ENCODE measurements at places on chromosomes 12 and 14. TPM values are rescaled to one million over a fixed set of nuclear protein-coding genes. Genes with fewer than 3 reads are reported as not detected.
A peak's percentile ranks its signal among the peaks of the same experiment; 100 is the strongest.

SLC6A12 gene
- total RNA-seq, result 1.3 TPM

TAS2R14 gene
- total RNA-seq, result 5.2 TPM

DNA sequence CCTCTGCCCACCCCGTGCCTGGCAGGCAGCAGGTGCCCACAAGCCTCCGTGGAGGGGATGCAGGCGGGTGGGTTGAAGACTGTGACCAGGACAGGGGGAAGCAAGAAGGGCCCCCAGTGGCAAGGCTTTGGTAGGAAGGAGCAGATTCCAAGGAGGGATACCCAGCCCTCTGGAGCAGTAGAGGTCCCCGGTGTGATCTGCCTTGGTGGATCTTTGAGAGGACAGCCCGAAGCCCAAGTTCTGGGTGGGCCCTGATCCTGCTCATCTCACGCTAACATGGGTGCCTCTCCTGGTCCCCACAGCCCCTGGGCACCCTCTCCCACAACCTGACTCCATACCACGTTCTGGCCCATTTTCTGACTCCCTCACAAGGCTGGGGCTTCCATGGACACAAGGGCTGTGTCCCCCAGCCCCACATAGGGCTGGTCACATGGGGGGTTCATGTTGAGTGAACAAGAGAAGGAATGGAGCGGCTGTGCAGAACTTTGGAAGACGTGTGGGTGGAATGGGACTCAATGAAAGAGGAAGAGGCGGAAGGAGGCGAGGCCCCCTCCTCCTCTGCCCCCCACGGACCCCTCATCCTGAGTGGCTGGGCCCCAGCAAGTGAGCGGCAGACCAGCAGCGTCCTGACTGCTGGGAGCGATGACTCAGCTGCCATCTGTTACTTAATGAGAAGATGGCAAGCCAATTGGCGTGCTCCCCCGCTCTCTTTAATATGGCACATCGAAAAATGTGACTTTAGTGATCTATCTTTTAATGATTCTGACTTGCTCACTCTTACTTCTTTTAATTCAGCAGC is 77.0 kb upstream of the BCL11B start:
- no peaks in the 10 kb centered on the region for H3K36me3 ChIP-seq
- H3K4me1 ChIP-seq, result no peaks in the 10 kb centered on the region
- DNase-seq, result peak; percentile 46

DNA sequence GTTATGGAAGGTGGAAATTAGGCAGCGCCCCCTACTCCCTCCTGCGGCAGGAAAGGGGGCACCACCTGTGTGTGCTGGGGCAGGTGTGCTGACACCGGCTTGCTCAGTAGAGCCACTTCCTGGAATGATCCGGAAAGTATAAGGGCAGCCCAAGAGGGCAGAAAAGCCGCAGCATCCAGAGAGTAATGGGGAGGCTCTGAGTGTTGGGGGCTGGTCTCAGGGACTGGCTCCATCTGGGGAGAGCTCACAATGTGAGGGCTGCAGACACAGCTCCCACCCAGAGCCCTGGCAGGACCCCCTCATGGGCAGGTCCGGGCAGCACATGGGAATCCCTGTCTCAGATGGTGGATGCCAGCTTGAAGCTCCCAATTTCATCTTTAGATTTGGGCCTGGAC is 187.6 kb upstream of the C14orf180 start:
- no peaks in the 10 kb centered on the region for H3K27me3 ChIP-seq
- no peaks in the 10 kb centered on the region for H3K4me1 ChIP-seq
- no peak for DNase-seq
- H3K27ac ChIP-seq, result no peak overlapping the region
- no peaks in the 10 kb centered on the region for H3K36me3 ChIP-seq

RTRAF gene
- 110 TPM for total RNA-seq

DNA sequence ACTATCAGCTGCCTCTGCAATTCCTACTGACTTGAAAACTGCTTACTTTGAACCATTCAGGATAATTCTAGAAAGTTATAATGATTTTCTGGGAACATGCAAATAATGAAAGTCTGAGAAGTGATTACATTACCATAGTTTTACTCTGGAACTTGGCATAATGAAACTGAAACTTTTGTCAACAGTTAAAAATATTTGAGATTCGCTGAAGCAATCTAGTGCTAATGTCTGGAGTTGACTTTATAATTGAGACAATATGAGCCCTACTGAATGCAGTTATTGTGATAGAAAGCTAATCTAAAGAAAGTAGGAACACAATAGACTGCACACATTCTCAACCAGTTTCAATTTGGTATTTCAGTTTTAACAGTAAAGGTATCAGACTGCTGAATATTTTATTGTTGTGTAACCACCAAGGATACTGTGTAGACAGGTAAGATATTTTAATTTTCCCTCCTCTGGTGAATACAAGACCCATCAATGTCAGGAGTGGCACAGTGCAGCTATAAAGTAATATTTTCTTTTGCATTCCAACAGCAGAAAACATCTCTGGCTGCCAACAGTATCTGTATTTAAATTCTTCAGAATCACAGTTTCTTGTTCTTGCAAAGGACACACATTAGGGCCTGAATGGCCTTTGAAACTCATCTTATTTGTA is 483.5 kb downstream of the ATP23 start:
- H3K36me3 ChIP-seq, result no peaks in the 10 kb centered on the region
- H3K4me3 ChIP-seq, result no peak overlapping the region
- H3K27me3 ChIP-seq, result no peaks in the 10 kb centered on the region
- no peak for DNase-seq
- H3K4me1 ChIP-seq, result peaks cover 4% of the 10 kb centered on the region

DNA sequence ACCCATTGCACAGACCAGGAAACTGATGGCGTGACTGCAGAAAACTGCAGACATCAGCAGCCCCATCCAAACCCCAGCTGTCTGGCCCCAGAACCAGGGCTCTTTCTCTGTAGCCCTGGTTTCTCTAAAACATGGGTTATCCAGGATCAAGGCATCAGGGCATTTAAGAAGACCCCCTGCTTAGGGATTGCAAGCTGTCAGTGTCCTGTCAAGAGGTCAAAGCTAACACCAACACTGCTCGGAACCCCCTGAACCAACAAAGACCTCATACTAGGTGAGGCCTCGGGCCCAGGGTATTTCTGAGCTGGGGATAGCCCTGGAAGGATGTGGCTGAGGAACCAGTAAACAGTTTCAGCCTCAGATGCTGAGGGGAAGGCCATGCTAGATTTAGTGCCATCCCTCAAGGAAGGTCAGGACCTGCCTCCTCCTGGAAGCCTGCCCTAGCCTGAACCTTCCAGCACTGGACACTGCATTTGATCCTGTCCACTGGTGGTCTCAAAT is 39.2 kb downstream of the BCL11B start:
- H3K27ac ChIP-seq, result no peak overlapping the region
- no peaks in the 10 kb centered on the region for H3K36me3 ChIP-seq

DNA sequence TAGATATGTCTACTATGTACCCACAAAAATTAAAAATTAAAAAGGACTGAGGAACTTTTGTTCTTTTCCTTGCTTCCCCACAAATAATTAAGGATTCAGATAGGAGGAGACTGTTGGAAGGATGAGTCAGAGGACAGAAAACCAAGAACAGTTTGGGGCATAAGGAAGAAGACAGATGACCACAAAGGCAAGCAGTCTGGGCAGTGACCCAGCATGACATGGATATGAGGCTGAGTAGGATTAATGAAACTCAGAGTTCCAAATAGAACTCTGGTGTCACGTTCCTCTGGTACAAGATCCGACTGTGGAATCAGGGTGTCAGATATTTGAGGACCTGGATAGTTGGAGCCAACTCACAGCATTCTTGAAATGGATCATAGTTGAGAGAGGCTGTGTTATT is 89.3 kb upstream of the SLC38A4 start:
- peak; percentile 62 for DNase-seq
- H3K36me3 ChIP-seq, result no peaks in the 10 kb centered on the region
- no peaks in the 10 kb centered on the region for H3K4me1 ChIP-seq
- H3K27me3 ChIP-seq, result no peaks in the 10 kb centered on the region
- no peak overlapping the region for H3K27ac ChIP-seq

PTPRO gene
- 16.1 TPM for total RNA-seq

DNA sequence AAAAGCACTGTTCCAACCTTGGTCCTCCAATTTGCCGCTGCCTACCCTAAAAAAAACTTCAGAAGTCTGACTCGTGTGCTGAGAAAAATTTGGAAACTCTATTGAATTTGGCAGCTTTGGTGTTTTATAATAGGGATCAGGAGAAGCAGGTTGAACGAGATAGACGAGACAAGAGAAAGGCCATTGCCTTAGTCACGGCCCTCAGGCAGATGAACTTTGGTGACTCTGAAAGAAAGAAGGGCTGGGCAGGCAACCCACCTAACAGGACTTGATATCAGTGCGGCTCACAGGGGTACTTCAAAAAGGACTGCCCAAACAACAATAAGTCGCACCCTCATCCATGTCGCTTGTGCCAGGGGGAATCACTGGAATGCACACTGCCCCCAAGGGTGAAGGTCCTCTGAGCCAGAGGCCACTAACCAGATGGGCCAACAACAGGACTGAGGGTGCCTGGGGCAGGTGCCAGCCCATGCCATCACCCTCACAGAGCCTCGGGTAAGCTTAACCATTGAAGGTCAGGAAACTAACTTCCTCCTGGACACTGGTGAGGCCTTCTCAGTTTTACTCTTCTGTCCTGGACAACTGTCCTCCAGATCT is 102.5 kb upstream of the SSTR1 start:
- H3K4me1 ChIP-seq, result no peaks in the 10 kb centered on the region
- DNase-seq, result no peak
- H3K36me3 ChIP-seq, result no peaks in the 10 kb centered on the region
- H3K27me3 ChIP-seq, result no peaks in the 10 kb centered on the region

DNA sequence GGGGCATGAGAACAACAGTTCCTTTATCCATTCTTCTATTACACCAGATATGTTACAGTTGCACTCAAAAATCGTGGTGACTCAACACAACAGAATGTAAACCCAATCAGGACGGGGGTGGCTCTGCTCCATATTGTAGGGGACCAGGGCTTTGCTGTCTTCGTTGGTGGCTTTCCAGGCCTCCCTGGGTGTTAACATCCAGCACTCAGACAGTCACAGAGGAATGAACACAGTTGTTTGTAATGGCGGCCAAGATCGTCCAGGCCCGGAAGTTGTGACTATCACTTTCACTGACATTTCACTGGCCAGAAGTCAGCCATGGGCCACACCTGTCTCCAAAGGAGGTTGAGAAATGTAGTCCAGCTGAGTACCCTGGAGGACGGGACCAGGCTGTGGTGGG is 204.1 kb downstream of the CACNA1C start:
- no peaks in the 10 kb centered on the region for H3K4me1 ChIP-seq
- H3K4me3 ChIP-seq, result no peak overlapping the region
- H3K27me3 ChIP-seq, result no peaks in the 10 kb centered on the region
- no peak for DNase-seq
- no peak overlapping the region for H3K27ac ChIP-seq

GRCh38 chr12:633731-634130 is 29.5 kb downstream of the NINJ2 start:
- H3K27ac ChIP-seq, result no peak overlapping the region
- H3K4me1 ChIP-seq, result peaks cover 2% of the 10 kb centered on the region

DNA sequence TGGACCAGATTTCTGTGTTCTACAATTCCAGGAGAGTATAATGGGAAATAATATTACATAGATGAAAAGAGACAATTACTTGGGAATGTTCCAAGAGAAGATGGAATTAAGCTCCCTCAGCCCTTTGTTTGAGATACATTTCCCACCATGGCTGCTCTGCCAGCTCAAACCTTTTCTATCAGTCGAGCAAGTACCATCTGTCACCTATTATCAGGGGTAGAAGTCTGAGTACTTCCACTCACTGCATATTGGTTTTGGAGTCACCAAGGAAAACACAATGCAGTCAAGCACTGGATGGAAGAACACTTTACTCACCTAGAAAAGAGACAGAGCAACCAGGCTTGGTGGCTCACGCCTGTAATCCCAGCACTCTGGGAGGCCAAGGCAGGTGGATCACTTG is 270.4 kb upstream of the FAR2 start:
- H3K27me3 ChIP-seq, result no peaks in the 10 kb centered on the region
- no peaks in the 10 kb centered on the region for H3K36me3 ChIP-seq
- no peak overlapping the region for H3K4me3 ChIP-seq
- DNase-seq, result no peak
- no peak overlapping the region for H3K27ac ChIP-seq

- no peaks in the 10 kb centered on the region for H3K4me1 ChIP-seq
- no peak for DNase-seq
- H3K27ac ChIP-seq, result no peak overlapping the region
- H3K27me3 ChIP-seq, result no peaks in the 10 kb centered on the region
- no peaks in the 10 kb centered on the region for H3K36me3 ChIP-seq
- no peak overlapping the region for H3K4me3 ChIP-seq
Measured at GRCh38 chr12:104598342-104599271, 141.9 kb downstream of the CHST11 start.

- no peak for DNase-seq
- H3K27ac ChIP-seq, result no peak overlapping the region
- no peak overlapping the region for H3K4me3 ChIP-seq
- H3K27me3 ChIP-seq, result no peaks in the 10 kb centered on the region
- no peaks in the 10 kb centered on the region for H3K4me1 ChIP-seq
- H3K36me3 ChIP-seq, result no peaks in the 10 kb centered on the region
Measured at GRCh38 chr12:115421350-115421749, 737.4 kb upstream of the TBX3 start.

GPR68 gene
- 6.3 TPM for total RNA-seq

KRT80 gene
- 0.71 TPM for total RNA-seq

FBLN5 gene
- 407 TPM for total RNA-seq

EFS gene
- 19.7 TPM for total RNA-seq

GRCh38 chr12:66359300-66359699 is 57.0 kb downstream of the HELB start:
- no peak for DNase-seq
- H3K4me1 ChIP-seq, result no peaks in the 10 kb centered on the region
- no peak overlapping the region for H3K27ac ChIP-seq
- H3K36me3 ChIP-seq, result no peaks in the 10 kb centered on the region
- H3K4me3 ChIP-seq, result no peak overlapping the region
- H3K27me3 ChIP-seq, result no peaks in the 10 kb centered on the region

DNA sequence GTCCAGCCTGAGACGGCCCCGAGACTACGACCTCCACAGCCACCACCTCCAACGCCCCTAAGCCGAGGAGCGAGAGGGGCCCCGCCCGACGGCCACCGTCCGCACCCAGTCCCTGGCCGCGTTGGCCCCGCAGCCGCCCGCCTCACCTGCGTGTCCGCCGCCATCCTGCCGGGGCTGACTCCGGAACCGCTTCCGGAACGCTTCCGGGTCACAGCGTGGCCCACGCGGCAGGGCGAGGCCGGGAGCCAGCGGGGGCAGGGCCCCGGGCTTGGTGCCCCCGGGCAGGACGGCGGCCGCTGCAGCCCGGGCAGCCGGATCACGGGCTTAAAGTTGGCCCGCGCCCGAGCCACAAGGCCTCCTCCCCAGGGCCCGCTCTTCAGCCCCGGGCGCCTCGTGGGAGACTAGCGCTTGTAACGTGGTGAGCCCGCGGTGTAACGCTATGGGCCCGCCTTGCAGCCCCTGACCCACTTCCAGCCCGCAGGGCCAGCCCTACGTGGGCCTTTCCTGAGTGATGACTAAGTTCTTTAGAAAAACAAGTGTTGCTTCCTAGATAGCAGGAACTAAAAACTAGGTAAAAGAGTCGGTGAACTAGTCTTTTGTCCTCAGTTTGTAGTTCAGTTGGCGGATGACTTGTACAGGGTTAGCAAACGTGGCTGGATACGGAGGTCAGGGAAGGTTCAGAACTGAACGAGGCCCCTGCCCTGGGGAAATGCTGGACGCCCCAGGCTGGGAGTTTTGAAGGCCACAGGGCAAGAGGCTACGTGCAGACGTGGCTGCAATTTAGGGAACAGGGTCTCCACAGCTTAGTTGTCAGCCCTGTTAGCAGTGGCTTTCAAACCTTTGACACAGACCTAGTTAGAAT is at the start of gene GCN1:
Gene GCN1 (minus strand): TSS at position 182 of the 862 bp plus-strand sequence. CDS start 18 bp downstream, at position 164.
- H3K4me1 ChIP-seq, result peaks cover 2% of the 10 kb centered on the region
- H3K36me3 ChIP-seq, result no peaks in the 10 kb centered on the region
- H3K4me3 ChIP-seq, result peak within 1 kb of the TSS; percentile 96

SERPINA9 gene
- total RNA-seq, result not detected

- H3K4me3 ChIP-seq, result no peak overlapping the region
- H3K27ac ChIP-seq, result no peak overlapping the region
- no peaks in the 10 kb centered on the region for H3K27me3 ChIP-seq
- no peak for DNase-seq
- no peaks in the 10 kb centered on the region for H3K36me3 ChIP-seq
- H3K4me1 ChIP-seq, result no peaks in the 10 kb centered on the region
Measured at GRCh38 chr14:22554498-22555383, 34.3 kb downstream of the DAD1 start.

Measured in aorta (tissue), 5 donors.